ENCODE measurements at places on chromosomes 16 and 17. TPM values are rescaled to one million over a fixed set of nuclear protein-coding genes. Genes with fewer than 3 reads are reported as not detected.

Gene CRHR1
- not detected for total RNA-seq

Gene HERPUD1
- total RNA-seq: 142 TPM

Gene TEX14
- 0.03 TPM for total RNA-seq

Gene CACNA1H
- total RNA-seq: 12.6 TPM

Gene SLC16A11
- total RNA-seq: 0.13 TPM

Gene LITAFD
- total RNA-seq: not detected

Gene CLCN7
- total RNA-seq: 106 TPM

Gene PLXDC1
- 3.5 TPM for total RNA-seq

Gene TBX2
- 63.1 TPM for total RNA-seq

Gene MYADML2
- not detected for total RNA-seq

Gene CLEC16A
- 17.0 TPM for total RNA-seq

Gene ARMC7
- 3.1 TPM for total RNA-seq

Gene TBC1D3E
- not detected for total RNA-seq

Gene CDRT4
- total RNA-seq: 3.4 TPM

Gene MIF4GD
- total RNA-seq: 8.7 TPM

Gene OTOA
- 0.07 TPM for total RNA-seq

Gene HSF5
- total RNA-seq: not detected

Gene GAA
- 48.0 TPM for total RNA-seq

Gene OTOP2
- total RNA-seq: not detected

Gene SKAP1
- not detected for total RNA-seq

Gene PLA2G15
- total RNA-seq: 48.4 TPM

Gene MT3
- 0.59 TPM for total RNA-seq

Gene KRTAP4-5
- not detected for total RNA-seq

Gene LGALS9C
- total RNA-seq: not detected

Gene MT1E
- total RNA-seq: 86.1 TPM

Gene MARVELD3
- not detected for total RNA-seq

Gene ORC6
- total RNA-seq: 3.9 TPM

Gene PRSS21
- 0.23 TPM for total RNA-seq
